ENCODE measurements at places on chromosomes 5 and 9.

DNA sequence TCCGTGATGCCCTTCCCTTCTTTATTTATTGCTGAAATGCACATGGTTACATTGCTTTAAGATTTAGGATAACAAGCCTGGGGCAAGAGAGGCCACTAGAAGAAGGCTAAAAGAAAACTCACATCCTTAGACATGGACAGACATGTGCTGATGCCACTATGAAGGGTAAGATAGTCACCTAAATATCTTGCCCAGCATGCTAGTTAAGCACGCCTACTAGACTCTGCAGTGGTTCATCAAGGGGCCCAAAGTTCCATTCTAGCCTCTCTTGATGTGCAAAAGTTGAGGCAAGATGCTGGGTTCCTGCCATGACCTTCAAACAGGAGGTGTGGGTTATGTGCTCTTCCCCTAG is 49.3 kb downstream of the GRAMD2B start:
- DNase-seq: no peak

GRCh38 chr5:169805937-169806700 is 169.0 kb downstream of the DOCK2 start:
- no peak for DNase-seq

- DNase-seq: no peak
Observed at GRCh38 chr5:118224546-118224945, 763.8 kb downstream of the DTWD2 start.

- DNase-seq: no peak
Observed at GRCh38 chr9:124042201-124042721, 30.7 kb downstream of the LHX2 start.

All from CD4-positive, alpha-beta T cell treated with Interleukin-1 beta for 1 hour (primary cell).